ENCODE measurements at places on chromosomes 11 and 22.

DNA sequence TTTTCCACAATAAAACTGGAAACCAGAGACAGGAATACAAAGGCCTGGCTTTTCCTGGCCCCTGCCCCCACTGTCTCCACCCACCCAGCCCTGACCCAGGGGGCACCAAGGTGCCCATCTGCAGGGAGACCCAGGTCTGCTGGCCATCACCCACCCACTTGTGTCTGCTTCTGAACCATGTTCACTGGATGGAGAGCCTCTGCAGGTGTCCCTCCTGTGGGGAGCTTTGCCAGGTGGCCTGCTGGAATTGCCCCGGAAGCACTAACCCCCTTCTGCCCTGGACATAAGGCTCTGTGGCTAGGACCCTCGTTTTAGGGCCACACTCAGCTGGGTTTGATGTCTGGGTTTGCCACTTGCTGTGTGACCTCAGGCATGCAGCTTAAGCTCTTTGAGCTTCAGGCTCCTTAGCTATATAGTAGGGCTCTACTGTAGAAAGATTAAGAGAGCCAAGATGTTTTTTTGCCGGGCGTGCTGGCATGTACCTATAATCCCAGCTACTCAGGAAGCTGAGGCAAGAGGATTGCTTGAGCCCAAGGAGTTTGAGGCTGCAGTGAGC is 3.9 kb downstream of the SCARF2 start:
- ATAC-seq = no peak

- ATAC-seq = peak; percentile 80
Observed at GRCh38 chr22:36081023-36081431, 52.4 kb upstream of the RBFOX2 start.

DNA sequence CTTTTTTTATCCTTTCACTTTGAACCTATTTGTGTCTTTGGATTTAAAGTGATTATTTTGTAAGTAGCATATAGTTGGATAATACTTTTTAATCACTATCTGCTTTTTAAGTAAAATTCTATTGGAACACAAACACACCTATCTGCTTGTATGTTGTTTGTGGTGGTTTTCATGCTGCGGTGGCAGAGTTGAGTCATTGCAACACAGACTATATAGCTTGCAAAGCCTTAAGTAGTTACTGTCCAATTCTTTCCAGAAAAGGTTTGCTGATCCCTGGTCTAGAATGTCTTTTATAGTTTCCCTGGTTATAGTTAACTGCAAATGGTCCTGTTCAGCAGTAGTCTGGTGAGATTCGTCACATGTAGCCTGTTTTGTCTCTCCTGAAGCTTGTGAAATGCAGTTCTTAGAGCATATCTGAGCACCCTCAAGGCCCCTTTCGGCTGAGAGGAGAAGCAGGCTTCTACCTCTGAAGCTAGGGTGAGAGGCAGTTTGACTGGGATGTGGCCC is 21.5 kb downstream of the SHANK3 start:
- ATAC-seq = peak; percentile 32

DNA sequence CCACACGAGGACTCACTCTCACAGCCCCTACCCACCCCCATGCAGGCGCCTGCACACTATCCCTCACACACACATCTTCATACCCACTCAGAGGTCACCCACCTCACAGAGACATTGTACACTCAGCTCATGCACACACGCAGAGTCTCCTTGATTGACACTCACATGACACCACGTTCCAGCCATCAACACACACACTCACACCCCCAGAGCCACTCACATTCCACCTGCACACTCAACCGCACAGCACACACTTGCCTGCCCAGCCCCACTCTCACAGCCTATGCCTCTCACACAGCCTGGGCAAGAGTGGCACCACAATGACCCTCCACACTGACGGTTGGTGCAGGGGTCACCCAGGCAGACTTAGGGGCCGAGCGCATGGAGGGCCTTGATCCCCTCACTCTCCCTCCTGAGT is 2.2 kb downstream of the SPI1 start:
- ATAC-seq = no peak

DNA sequence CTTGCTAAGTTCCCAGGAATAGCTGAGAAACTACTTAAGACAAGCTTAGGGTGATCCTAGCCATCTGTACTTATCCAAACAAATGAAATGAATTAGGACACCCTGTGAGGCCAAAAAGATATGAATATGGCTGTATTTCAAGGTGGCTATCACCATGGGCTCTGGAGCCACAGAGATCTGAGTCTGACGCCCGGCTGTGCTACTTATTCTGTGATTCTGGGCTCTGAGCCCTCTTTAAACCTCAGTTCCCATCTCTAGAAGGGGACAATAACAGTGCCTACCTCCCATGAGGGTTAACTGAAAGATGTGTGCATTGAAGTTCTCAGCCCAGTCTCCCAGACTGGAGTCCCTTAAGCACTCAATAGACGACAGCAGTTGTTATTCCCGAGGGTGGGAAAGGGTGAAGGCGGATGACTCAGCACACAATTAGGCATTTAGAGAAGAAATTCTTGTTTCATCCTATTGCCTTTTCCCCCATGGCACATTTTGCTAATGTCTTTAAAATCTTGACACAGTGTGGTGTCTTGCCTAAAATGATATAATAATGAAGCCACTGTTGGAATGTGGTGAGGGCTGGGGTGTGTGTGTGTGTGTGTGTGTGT is 132.5 kb downstream of the ADAMTS15 start:
- ATAC-seq = peak; percentile 63

DNA sequence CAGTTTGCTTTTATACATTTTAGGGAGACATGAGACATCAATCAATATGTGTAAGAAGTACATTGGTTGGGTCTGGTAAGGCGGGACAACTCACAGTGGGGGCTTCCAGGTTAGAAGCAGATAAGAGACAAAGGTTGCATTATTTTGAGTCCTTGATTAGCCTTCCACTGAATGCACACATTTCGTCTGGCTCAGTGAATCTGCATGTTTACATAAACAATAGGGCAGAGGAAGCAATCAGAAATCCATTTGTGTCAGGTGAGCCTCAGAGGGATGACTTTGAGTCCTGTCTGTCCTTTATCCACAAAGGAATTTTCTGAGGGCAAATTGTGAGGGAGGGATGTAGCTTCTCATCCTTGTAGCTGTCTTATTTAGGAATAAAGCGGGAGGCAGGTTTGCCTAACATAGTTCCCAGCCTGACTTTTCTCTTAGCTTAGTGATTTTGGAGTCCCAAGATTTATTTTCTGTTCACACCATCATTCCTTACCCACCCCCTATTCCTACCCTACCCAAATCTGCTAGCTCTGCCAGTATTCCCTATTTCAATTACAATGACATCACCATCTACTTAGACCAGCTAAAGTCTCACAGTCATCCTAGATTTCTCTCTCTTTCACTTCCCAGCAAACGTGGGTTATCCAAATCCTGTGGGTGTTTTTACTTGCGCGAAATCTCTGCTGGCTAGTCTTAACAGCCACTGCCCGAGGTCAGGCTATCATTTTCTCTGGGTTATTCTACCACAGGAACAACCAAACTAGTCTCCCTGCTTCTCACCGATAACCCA is 2.9 kb downstream of the SC5D start:
- no peak for ATAC-seq

DNA sequence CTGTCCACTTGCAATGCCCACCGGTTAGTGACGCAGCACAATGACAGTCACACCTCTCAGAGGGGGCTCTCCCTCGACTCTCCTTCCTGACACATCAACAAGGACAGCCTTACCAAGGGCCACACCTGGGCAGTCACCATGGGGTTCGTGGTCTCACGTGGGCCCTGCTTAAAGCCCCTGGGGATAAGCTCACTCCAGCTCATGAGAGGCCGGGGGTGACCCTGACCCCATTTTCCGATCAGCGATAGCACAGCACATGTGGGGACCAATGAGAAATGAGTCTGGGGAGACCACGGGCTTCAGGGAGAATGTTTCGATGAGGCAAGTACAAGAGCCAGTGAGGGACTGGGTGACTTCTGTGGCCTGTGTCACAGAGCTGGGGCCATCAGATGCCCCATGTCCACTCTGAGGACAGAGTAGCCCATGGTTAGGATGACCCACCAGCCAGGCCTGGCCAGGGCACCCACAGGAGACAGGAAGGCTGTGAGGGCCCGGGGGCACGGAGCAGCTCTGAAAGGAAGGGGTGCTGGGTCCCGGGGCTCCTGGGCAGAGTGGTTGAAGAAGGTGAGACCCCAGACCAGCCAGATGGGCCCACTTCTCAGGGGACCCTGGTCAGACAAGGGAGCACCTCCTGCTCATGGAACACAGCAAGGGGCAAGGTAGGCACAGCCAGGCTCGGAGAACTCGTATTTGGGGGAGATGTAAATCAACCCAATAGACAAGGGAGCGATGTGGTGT is 128.8 kb downstream of the MED15 start:
- ATAC-seq = no peak

- ATAC-seq = peak; percentile 70
Observed at GRCh38 chr22:25025491-25026400, 73.2 kb downstream of the KIAA1671 start.

GRCh38 chr11:17333799-17334586 is 17.6 kb upstream of the NCR3LG1 start:
- ATAC-seq = no peak

- ATAC-seq = no peak
Observed at GRCh38 chr11:129853518-129854231, 38.0 kb downstream of the TMEM45B start.

- no peak for ATAC-seq
Observed at GRCh38 chr11:126838779-126839178, 161.8 kb downstream of the KIRREL3 start.

- no peak for ATAC-seq
Observed at GRCh38 chr22:29810216-29810615, 27.9 kb downstream of the ASCC2 start.

- peak; percentile 58 for ATAC-seq
Observed at GRCh38 chr11:10864688-10865087, 6.8 kb upstream of the ZBED5 start.

DNA sequence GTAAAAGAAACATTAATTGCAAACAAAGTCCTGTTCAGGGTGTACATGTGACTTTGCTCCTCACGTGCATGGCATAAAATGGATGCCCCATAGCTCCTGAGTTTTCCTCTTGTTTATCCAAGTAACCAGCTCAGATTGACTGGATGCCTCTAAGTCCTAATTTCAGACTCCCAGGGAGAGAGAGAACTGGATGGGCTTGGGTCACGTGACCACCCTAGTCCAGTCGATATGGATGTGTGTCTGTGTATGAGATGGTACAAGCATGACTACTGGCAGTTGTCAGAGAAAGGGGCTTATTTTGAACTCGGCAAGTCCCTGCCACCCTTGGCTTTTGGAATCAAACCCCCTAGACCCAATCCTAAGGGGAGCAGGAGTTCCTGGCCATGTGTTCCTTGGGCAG is 35.4 kb upstream of the PLET1 start:
- no peak for ATAC-seq

DNA sequence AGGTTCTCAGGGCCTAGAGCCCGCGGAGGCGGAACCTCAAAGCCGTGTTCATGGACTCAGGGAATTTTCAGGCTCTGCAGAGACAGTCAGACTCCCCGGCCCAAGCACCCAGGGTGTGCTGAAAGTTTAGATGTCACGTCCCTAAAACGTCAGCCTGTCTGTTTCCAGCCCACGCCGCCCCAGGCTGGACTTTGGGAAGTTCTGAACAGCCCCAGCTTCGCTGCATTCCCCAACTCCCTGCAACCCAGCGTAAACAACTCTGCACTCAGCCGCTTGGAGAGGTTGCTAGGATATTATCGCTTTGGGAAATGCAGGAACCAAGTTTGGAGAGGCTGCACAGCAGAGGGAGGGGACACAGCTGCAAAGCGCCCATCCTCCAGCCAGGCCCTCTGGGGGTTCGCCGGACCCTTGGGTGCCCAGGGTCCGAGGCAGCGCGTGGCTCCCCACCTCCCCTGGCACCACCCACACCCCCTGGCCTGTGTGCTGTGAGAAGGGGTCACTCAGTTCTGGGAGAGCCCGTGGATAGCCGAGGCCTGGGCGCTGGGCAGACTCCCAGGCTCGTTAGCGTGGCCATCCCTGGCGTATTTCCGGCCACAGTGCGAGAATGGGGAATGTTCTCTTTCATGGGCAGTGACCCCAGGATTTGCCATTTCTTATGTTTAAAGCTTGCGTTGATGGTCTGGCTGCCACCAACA is 120.5 kb upstream of the FGF3 start:
- ATAC-seq = peak; percentile 20

DNA sequence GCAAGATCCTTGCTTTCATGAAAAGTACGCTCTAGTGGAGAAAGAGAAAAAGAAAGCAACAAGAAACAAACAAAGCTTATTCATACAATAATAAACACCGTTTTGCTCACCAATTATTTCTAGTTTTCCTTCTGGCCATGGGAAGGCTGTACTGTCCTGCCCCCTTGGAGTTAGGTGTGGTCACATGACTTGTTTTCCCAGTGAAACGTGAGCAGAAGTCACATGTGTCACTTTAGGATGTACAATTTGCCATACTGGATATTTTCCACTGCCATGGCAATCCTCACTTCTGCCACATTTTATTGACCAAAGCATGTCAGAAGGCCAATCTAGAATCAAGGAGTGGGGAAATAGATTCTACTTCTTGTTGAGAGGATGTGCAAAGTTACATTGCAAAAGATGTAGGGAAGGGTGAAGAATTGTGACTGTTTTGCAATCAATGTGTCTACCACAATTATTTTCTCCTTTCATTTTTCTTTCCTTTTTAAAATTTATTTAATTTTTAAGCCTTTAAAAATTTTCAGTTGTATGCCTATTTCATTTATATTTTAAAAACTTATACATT is 24.3 kb upstream of the TRAF6 start:
- ATAC-seq = no peak

- no peak for ATAC-seq
Observed at GRCh38 chr11:122422682-122423081, 232.8 kb upstream of the UBASH3B start.

DNA sequence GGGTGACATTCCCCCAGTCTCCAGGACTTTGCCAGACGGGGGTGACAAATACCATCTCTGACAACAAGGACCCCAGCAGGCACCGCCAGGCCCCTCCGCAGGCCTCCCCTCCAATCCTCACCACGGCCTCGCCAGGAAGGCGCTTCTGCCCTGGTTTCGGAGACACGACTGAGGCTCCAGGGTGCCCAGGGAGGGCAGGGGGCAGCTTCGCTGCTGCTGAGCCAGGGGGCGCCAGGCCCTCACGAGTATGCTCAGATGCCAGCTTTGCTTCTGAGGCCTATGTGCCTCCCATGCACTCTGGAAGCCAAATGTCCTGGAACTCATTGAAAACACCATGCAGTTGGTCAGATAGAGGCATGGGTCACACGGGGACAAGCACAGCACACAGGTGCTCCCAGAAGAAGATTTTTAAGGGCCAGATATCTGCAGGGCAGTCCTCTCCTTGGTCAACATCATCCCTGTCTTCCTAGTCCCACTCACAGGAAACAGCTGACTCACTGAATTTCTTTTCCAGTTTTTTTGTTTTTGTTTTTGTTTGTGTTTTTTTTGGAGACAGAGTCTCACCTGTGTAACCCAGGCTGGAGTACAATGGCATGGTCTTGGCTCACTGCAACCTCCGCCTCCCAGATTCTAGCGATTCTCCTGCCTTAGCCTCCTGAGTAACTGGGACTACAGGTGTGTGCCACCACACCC is 19.9 kb downstream of the BID start:
- ATAC-seq = peak; percentile 67

GRCh38 chr11:103768816-103769215 is 267.6 kb upstream of the DDI1 start:
- ATAC-seq = no peak

DNA sequence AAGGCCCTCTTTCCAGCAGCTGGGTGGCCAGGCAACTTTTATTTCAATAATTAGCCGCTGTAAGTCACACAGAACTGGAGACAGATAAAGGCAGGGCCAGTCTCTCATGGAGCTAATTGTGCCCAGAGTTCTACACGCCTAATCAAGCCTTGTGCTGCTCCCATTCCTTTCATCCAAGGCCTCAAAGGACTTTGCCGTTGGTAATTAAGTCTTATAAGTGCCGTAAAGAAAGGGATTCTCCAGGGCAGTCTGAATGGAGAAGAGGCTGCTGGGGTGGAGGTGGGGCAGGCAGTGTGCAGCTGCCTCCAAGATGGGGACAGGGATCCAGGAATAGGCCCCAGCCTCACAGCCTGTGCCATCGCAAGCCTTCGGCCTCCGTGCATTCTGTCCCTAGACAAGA is 357.9 kb downstream of the TENM4 start:
- ATAC-seq = no peak
